Stimulated activated CD4-positive, alpha-beta T cell treated with anti-CD3 and anti-CD28 coated beads, Interleukin-4, amount 100 ng/mL, for 24 hours (primary cell): ENCODE measurements at places on chromosomes 2 and 18.

- DNase-seq: no peak
Observed at GRCh38 chr2:236744281-236744705, 174.7 kb downstream of the ACKR3 start.

DNA sequence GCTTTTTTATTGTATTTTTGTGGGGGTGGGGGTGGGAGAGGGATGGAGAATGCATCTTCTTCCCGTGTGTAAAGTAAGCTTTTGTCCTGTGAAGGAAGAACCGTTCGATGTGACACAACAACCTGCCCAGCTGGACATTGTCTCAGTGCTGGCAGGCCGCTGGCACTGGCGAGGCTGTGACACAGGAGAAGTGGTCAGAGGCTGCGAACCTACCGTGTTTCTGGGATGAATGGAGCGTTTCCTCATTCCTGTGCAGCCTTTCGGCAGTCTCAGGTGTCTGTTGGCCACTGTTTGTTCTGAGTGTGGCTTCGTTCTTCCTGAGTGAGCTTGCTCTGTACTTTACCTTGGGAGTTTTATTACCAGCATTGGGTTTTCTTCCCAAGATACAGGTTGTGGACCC is 8.0 kb downstream of the RAMP1 start:
- no peak for DNase-seq

- DNase-seq: no peak
Observed at GRCh38 chr2:241571821-241572620, 13.5 kb downstream of the BOK start.

- DNase-seq: no peak
Observed at GRCh38 chr2:109318949-109319342, 189.9 kb downstream of the SH3RF3 start.

- DNase-seq: no peak
Observed at GRCh38 chr2:39851651-39852110, 72.6 kb upstream of the THUMPD2 start.

DNA sequence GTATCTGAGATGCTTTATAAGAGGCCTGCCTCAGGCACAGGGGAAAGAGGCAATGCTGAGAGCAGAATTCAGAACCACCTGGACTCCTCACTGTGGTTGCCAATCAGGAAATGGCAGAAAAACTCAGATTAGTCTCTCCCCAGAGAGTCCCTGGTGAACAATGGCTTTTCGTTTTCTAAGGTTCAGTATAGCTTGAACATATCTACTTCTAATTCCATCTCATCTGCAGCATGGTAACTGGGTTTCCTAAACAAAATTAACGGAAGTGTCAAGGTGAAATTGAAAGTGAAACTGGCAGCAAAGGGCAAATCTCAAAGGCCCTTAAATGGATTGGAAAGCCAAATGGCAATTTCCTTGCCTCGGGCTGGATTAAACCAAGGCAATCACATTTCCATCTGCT is 480.2 kb upstream of the ACVR2A start:
- DNase-seq: no peak

DNA sequence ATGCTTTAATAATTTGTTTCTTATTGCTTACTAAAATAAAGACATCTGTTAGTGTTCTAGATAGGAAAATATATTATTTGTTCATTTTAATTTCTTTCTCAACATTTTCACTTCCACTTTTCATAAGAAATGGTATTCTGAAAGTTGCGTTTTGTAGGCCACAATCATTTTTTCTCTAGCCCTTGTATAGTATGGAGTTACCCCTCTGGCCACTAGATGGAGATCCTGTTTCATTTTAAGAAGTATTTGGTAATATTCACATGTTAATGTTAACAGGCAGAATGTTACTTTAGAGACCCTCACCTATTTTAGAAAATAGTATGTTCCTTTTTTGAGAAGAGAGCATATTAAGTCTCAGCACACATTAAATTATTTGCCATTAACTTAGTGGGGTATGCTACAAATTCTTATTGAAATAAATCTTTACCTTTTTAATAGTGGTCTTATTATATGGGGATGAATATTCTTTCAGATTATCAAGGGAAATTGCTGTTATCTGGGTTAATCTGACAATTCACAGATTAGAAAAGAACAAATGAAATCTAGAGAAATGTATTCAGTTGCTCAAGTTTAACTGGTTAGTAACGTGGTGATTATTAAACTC is 73.9 kb upstream of the TTC27 start:
- DNase-seq: no peak

DNA sequence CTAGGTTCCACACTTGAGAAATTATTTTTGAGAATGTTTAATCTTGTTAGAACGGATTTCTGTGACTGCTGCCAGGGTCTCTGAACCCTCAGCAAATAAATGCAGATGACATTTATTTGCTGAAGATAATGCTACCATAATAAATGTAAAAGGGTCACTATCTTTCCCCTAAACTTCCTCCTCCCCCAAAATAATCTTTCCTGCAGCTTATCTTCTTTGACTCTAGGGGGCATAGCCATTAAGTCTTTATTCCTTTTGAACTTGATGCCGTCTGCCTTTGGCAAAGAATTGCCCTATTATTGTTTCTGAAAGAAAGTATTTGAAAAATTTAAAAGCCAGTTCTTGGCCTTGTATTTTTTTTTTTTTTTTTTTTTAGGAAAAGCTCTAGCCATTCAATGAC is 63.6 kb upstream of the ACSL3 start:
- DNase-seq: no peak

- peak; percentile 65 for DNase-seq
Observed at GRCh38 chr2:240557808-240558207, at the start of gene ANKMY1. ANKMY1 (minus strand) TSS chr2:240557988; CDS start chr2:240557335, 653 bp downstream.

GRCh38 chr2:11938196-11938595 is 191.8 kb downstream of the LPIN1 start:
- DNase-seq: no peak

- no peak for DNase-seq
Observed at GRCh38 chr2:141207036-141207385, 923.8 kb downstream of the LRP1B start.

DNA sequence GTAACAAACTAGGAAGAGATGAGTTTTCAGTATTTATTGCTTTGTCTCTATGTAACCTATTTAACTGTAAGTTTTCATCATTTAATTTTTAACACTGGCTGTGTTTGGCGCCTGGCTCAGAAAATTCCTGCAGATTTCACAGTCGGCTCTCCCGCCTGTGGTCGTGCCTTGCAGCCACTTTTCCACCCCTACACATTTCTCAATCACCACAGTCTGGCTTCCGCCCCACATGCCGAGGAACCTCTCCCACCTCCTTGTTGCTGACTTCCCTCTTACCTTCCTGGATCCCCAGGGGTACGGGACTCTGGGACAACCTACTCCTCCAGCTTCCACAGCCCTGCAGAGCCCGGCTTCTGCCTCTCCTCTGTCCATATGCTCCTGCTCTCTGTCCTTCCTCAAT is 41.6 kb upstream of the MGAT4A start:
- DNase-seq: no peak

GRCh38 chr2:26692279-26692896 is at the start of gene KCNK3:
KCNK3 (plus strand) TSS chr2:26692722; CDS start chr2:26692876, 154 bp downstream.
- DNase-seq: peak; percentile 25

- DNase-seq: no peak
Observed at GRCh38 chr2:103208916-103209315, 447.1 kb downstream of the TMEM182 start.

DNA sequence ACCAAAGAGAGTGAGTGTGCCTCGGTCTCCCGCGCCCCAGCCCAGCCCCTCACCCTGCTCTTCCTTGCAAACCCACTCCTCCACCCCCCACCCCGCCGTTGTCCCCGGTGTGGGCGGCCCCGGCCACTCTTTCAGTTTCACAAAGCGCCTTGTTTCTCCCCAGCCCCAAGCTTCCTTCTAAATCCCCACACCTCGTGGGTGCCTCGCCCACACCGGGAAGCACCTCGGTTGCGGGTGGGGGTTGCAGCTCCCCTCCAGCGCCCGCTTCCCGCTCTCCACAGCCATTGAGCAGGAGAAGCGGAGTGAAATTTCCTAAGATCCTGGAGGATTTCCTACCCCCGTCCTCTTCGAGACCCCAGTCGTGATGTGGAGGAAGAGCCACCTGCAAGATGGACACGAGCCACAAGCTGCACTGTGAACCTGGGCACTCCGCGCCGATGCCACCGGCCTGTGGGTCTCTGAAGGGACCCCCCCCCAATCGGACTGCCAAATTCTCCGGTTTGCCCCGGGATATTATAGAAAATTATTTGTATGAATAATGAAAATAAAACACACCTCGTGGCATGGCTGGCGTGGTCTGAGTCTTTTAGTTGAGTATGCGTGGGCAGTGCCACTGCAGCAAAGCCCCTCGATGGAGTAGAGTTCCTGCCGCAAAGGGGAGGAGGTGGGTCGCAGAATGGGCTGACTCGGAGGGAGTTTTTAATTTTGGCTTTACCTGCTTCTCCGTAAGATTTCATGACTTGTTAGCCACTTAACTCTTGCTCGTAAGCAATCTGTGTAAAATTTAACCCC is 848 bp downstream of the TMSB10 start:
- DNase-seq: peak; percentile 60

DNA sequence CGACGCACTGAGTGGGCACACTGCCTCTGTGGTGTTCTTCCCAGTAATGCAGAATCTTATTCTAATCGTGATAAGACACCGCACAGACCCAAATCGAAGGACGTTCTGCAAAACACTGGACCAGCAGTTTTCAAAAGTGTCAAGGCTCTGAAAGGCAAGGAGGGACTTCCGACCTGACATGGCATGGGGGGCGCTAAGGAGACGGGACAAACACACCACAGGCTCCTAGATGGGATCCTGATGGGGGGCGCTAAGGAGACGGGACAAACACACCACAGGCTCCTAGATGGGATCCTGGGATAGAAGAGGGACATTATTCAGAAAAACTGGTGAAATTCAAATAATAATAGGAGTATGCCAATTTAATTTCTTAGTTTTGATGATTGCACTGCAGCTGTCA is 191.4 kb downstream of the LDLRAD4 start:
- DNase-seq: no peak

DNA sequence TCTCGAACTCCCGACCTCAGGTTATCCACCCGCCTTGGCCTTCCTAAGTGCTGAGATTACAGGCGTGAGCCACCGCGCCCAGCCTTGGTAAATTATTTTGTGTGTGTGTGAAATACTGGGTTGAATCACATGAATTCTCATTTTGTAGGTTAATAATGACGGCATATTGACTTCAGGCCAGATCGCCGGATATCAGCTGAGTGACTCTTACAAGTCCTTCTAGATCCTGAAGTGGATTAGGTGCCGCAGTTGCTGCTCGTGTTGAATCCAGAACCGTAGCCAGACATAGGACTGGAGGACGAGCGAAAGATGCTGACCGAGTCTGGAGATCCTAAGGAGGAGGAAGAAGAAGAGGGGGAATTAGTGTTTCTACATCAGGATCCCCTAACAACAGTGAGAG is 12.2 kb upstream of the KIF3C start:
- DNase-seq: no peak

DNA sequence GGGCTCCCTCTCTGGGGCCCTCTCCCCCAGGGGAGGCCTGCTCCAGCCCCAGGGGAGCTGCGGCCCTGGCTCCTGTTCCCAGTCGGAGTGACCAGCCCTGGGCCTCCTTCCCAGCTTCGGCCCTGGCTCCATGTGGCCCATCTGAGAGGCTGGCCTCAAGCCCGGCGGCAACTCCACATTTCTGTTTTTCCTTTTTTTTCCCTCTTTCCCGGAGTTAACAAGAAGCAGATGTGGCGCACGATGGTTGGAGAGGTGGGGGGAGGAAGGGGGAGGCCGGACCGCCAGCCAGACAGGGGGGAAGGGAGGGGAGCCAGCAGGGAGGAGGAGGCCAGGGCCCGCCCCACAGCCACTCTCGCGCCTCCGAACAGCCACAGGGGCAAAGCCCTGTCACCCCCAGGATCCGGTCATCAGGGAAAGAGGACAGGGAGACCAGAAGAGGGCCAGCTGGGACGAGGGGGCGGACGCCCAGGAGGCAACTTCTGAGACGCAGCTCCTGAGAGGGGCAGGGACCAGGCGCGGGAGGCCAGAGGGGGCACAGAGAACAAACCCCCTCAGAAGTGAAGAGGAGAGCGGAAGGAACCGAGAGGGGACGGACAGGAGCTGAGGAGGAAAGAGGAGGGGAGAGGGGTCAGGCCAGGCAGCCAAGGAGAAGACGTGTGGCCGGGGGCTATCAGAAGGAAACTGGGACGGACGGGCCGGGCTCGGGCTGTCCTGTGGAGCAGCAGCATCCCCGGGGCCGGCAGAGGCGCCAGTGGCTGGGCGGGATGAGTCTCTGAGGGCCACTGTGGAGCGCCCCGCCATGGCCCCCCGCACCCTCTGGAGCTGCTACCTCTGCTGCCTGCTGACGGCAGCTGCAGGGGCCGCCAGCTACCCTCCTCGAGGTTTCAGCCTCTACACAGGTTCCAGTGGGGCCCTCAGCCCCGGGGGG is at the start of gene EMILIN1:
EMILIN1 (plus strand) TSS at position 349 of the 928 bp plus-strand sequence; CDS start at position 800, 451 bp downstream.
- no peak for DNase-seq

GRCh38 chr2:71604726-71605120 is 151.4 kb downstream of the DYSF start:
- DNase-seq: no peak

DNA sequence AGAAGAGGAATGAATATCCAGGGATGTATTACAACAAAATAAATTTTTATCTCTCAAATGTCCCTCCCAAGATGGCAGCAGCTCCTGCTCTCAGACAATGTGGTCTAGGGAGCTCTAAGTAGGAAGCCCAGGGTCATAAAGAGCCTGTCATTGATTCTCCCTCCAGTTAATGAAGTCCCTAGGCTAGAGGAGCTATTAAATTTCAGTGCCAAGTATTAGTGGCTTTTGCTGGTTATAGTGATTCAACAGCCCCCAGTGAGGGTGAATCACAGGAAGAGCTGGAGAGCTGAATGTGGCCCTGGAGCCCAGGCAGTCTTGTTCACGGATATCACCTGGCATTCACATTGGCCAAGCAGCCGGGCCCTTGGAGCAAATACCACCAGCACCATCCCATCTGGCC is 109.8 kb upstream of the YPEL5 start:
- DNase-seq: no peak
